Mucosa of gallbladder (tissue), 1 donor: ENCODE measurements at places on chromosomes 5 and 9.
A peak's percentile ranks its signal among the peaks of the same experiment; 100 is the strongest.

- no peak for DNase-seq
These were observed 11.7 kb downstream of the DNAJB5 start for GRCh38 chr9:35001285-35001677.

DNA sequence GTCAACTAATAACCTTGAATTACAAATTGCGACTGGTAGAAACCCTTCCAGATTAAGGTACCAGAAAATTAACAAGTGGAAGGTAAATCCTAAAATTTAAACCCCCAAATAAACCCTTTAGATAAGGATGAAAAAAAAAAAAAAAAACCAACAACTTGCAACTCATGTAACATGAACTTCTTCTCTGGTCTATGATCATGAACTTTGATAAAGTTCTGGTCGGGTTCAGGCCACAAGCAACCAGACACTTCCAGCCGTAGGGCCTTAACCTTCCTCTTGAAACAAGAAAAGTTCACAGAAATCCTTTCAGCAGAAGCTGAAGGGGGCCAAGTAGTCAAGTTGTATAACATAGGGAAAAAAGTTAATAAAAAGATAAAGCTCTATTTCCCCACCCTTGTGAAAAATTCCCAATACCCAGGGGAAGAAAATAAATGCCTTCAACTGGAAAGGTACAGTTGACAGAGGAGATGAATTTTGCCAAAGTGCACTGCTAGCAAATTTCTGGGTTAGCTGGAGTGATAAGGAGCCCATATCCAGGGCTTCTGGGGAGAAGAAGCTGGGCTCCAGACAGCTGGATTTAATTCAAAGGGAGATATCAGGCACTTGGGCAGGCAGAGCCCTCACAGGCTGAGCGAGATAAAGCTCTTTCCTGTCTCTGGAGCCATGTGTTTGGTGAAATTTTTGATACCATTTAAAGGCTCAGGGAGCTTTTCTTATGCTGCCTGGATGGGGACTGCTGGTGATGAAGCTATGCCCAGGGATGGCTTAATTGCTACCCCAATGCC lies 234.2 kb upstream of the PANK3 start:
- DNase-seq, result no peak

GRCh38 chr5:17182494-17182893 lies 34.9 kb upstream of the BASP1 start:
- no peak for DNase-seq

- no peak for DNase-seq
These were observed 79.8 kb downstream of the LMX1B start for GRCh38 chr9:126693428-126693944.

DNA sequence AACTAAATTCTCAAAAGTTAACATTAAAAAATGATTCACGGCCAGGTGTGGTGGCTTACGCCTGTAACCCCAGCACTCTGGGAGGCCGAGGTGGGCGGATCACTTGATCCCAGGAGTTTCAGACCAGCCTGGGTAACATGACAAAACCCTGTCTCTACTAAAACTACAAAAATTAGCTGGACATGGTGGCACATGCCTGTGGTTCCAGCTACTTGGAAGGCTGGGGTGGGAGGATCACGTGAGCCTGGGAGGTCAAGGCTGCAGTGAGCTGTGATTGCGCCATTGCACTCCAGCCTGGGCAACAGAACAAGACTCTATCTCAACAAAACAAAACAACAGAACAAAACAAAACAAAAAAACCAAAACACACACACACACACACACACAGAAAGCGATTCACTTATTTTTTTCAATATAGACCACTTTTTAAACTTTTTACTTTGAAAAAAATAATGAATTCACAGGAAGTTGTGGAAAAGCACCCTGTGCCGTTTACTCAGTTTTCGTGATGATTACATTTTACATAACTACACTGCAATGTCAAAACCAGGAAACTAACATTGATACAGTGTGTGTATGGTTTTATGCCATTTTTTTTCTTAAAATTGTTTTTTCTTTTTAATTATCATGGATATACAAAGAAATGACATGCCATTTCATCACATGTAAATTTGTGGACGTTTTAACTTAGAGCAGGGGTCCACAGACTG lies 73.7 kb downstream of the TENT4A start:
- DNase-seq, result peak; percentile 40

GRCh38 chr9:17013010-17013409 lies 121.8 kb upstream of the CNTLN start:
- DNase-seq, result no peak

DNA sequence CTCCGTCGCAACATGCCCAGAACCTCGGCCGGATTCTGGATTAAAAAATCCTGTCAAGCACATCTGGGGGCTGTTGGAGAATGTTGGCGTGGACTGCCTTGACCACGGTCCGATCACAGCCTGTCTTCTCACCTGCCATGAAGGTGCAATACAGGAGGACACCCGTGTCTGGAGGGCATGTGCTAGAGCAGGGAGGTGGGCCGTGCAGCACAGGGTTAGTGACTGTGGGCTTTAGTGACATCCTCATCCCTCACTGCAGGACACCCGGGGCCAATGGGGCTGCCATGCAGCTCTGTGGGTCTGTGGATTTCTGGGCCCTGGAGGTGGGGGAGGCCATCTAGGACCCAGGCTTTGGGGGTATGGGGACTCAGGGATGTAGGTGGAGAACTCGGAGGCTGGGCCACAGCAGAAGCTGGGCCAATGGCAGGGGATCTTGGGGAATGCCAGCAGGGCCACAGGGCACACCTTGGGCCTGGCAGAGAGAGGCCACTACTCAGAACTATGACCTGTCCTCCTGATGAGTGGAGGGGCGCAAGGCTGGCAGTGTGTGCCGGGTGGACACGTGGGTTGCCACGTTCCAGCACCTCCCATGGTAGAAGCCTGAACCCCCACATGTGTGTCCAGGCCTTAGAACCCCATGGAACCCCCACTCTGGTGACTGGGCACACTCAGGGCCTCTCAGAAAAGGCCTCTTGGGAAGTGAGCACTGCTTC lies 23.3 kb downstream of the ZDHHC11B start:
- DNase-seq, result no peak

- DNase-seq, result no peak
These were observed 218.4 kb downstream of the CDK5RAP2 start for GRCh38 chr9:120361551-120361950.

GRCh38 chr5:160638161-160638742 lies 213.8 kb downstream of the ATP10B start:
- peak; percentile 43 for DNase-seq

GRCh38 chr5:54705994-54706653 lies 188.6 kb downstream of the SNX18 start:
- no peak for DNase-seq

DNA sequence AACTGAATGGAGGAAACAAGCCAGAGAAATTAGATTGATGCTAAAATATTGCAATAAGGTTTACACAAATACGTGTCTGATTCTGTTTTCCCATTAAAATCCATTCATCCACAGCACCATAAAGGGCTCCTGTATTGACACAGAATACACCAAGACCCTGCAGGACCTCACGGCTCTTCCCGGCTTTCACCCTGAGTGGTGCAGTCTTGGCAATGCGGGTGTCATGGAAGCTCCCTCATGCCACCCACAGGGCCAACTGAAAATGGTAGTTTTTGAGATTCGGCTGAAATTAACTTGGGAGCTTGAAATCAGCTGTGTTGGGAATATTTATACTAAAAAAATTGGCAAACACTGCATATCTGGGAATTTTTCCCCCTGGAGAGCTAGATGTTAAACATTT lies 17.3 kb upstream of the EXOC3 start:
- DNase-seq, result no peak

- DNase-seq, result no peak
These were observed 88.9 kb upstream of the TRIO start for GRCh38 chr5:14054111-14054854.
